ENCODE measurements at places on chromosomes 11 and 22.

DNA sequence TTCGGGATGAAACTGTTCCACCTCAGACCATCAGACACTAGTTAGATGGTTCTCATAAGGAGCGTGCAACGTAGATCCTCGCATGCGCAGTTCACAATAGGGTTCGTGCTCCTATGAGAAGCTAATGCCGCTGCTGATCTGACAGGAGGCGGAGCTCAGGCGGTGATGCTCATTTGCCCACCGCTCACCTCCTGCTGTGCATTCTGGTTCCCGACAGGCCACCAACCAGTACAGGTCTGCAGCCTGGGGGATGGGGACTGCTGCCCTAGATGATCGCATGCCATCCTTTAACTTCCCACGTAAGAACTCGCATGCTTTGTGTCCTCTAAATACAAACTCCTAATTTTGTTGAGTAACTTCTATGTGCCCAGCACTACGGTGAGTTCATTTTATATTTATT, 62.6 kb downstream of the EFCAB6 start:
- no peak for DNase-seq

DNA sequence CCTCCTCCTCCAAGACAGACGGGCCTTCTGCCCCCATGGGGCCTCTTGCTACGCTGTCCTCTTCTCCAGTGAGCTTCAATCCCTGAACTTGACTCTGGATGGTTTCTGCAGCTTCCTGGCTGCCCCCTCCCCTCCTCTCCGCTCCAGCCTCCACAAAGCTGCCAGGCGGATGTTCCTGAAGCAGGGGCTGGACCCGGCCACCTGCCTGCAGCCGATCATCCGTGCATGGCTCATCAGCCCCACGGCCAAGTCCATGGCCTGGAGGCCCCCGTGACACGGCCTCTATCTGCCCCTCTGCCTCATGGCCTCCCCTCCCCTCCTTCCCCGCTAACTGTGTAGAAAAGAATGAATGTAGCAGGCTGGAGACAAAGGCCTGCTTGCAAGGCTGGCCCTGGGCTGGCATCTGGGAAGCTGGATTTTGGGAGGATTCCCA, 6.8 kb upstream of the SUN2 start:
- DNase-seq, result no peak

- DNase-seq, result no peak
Measured at GRCh38 chr11:66685276-66686099, 7.8 kb upstream of the RBM4B start.

GRCh38 chr11:86710936-86711335, 38.5 kb upstream of the ME3 start:
- no peak for DNase-seq

- DNase-seq, result no peak
Measured at GRCh38 chr11:129418039-129418438, 42.4 kb downstream of the BARX2 start.

GRCh38 chr22:36885474-36885873, 24.7 kb downstream of the NCF4 start:
- DNase-seq, result no peak

- no peak for DNase-seq
Measured at GRCh38 chr11:62204430-62204829, 4.0 kb upstream of the SCGB2A1 start.

GRCh38 chr11:101346591-101346990, 217.0 kb upstream of the PGR start:
- DNase-seq, result no peak

DNA sequence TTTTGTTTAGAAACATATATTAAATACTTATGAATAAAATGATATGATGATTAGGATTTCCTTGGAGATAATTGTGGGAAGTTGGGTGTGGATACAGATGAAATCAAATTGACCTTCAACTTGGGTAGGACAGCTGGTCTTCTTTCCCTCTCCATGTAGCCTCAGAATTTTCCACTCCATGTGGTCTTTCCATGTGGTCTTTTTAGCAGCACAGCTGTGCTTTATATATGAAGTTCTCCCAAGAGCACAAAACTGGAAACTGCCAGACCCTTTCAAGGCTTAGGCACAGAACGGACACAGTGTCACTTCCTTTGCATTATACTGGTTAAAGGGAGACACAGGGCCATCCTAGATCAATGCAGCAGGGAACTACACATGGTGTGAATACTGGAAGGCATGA, 28.6 kb downstream of the FAM76B start:
- DNase-seq, result no peak

GRCh38 chr22:30445438-30446145, 20.0 kb downstream of the MTFP1 start:
- no peak for DNase-seq

DNA sequence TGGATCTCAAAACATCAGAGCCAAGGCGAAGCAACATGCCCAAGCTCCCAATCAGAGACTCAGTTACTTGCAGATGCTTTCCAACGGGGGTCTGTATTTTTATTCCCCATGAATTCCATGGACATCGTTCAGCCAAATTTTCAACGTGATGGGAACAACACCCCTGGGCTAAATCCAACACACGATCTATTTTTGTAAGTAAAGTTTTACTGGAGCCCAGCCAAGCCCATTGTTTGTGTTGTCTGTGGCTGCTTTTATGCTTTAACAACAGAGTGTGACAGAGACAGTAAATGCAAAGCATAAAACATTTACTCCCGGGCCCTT, 33.7 kb downstream of the SLC5A1 start:
- no peak for DNase-seq

- DNase-seq, result peak; percentile 48
Measured at GRCh38 chr11:124758355-124759265, 3.5 kb downstream of the ESAM start.

DNA sequence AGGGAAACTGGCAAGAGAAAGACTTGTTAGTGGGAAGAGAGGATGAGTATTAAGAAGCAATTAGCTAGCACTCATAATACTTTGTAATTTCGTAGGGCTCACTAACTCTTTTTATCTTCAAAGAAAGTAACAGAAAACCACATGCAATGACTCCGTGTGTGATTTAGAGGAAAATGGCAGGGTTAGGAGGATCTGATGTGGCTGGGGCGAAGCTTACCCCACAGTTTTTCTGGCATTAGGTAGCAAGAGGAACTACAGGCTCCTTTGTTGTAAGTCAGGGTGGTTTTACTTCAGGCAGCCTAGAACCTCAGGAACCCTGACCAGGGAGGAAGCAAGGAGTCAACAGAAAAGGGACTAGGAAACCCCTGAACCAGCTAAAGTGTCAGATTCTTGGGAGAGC, 89.7 kb downstream of the SPON1 start:
- no peak for DNase-seq

GRCh38 chr11:65291613-65292012, 23.1 kb upstream of the CDC42EP2 start:
- no peak for DNase-seq
